Liver (tissue), 10 donors: ENCODE measurements at places on chromosomes 12 and 14. TPM values are rescaled to one million over a fixed set of nuclear protein-coding genes. Genes with fewer than 3 reads are reported as not detected.

- DNase-seq: peak; percentile 77
- no peak overlapping the region for H3K27ac ChIP-seq
- no peaks in the 10 kb centered on the region for H3K27me3 ChIP-seq
- H3K4me3 ChIP-seq: no peak overlapping the region
- no peaks in the 10 kb centered on the region for H3K4me1 ChIP-seq
- H3K36me3 ChIP-seq: no peaks in the 10 kb centered on the region
These were observed 5.4 kb upstream of the RALGAPA1 start for GRCh38 chr14:35814371-35815005.

GRCh38 chr12:28253161-28253641, 62.9 kb downstream of the CCDC91 start:
- no peak overlapping the region for H3K4me3 ChIP-seq
- DNase-seq: no peak
- no peaks in the 10 kb centered on the region for H3K36me3 ChIP-seq
- no peaks in the 10 kb centered on the region for H3K27me3 ChIP-seq

Gene CFAP73
- total RNA-seq: not detected

- no peak for DNase-seq
- H3K27ac ChIP-seq: no peak overlapping the region
- H3K4me3 ChIP-seq: no peak overlapping the region
- no peaks in the 10 kb centered on the region for H3K36me3 ChIP-seq
- no peaks in the 10 kb centered on the region for H3K27me3 ChIP-seq
These were observed 347.9 kb downstream of the BCAT1 start for GRCh38 chr12:24600996-24601395.

Gene NEUROD4
- not detected for total RNA-seq

DNA sequence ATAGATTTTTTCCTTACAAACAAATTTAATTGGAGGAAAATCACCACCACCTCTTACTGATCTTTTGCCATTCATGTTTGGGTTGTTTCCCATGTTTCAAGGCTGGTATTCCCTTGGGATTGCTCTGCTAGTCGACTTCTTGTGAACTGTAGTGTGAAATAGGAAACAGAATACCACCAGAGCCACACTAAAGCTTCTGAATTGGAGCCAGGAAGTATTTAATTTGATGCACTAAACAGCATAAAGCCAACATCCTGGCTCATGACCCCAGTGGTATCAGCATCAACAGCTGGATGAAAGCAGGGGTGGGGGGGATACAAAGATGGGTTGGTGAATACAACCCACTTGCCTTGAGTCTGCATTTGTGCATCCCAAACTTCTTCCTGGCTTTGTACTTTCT, 127.5 kb downstream of the TBC1D30 start:
- no peaks in the 10 kb centered on the region for H3K4me1 ChIP-seq
- DNase-seq: no peak
- H3K27ac ChIP-seq: no peak overlapping the region
- H3K4me3 ChIP-seq: no peak overlapping the region

- H3K4me1 ChIP-seq: peaks cover 6% of the 10 kb centered on the region
- no peak for DNase-seq
- H3K27ac ChIP-seq: no peak overlapping the region
- no peaks in the 10 kb centered on the region for H3K36me3 ChIP-seq
- peaks cover 14% of the 10 kb centered on the region for H3K27me3 ChIP-seq
- no peak overlapping the region for H3K4me3 ChIP-seq
These were observed 4.3 kb upstream of the OTX2 start for GRCh38 chr14:56814519-56814959.

Gene KLRC2
- 1.5 TPM for total RNA-seq

- DNase-seq: no peak
- H3K4me3 ChIP-seq: no peak overlapping the region
- no peaks in the 10 kb centered on the region for H3K36me3 ChIP-seq
- H3K27ac ChIP-seq: no peak overlapping the region
- H3K4me1 ChIP-seq: no peaks in the 10 kb centered on the region
These were observed 171.0 kb downstream of the PAH start for GRCh38 chr12:102745971-102746600.

Gene ZDHHC22
- total RNA-seq: not detected

Gene GALNT9
- 0.25 TPM for total RNA-seq

GRCh38 chr12:95300286-95300685, 82.7 kb downstream of the VEZT start:
- no peak for DNase-seq
- H3K27me3 ChIP-seq: no peaks in the 10 kb centered on the region
- no peaks in the 10 kb centered on the region for H3K36me3 ChIP-seq
- H3K4me3 ChIP-seq: no peak overlapping the region

DNA sequence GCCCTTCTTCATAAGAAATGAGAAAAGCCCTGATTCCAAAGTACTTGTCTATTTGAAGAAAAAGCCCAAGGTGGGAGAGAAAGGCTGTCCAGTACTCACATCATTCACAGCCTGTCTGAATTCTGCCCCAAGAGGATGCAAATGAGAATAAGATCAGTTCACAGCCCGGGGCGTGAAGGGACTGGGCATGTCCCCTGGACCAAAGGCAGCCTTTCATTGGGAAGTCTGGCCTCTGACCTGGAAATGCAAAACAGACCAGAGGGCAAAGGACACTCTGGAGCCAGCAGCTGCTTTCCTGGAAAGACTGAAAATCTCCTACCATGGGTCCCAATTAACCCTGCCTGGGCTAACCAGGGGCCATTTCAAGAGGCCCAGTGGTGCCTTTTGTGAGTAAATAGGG, 191.2 kb upstream of the PELI2 start:
- H3K27me3 ChIP-seq: no peaks in the 10 kb centered on the region
- H3K36me3 ChIP-seq: no peaks in the 10 kb centered on the region
- H3K27ac ChIP-seq: no peak overlapping the region
- DNase-seq: no peak
- peaks cover 8% of the 10 kb centered on the region for H3K4me1 ChIP-seq

Gene TAS2R13
- total RNA-seq: 0.51 TPM

Gene RAB5B
- 40.7 TPM for total RNA-seq

Gene TBC1D30
- total RNA-seq: 0.79 TPM

Gene LALBA
- total RNA-seq: not detected

Gene KRT72
- not detected for total RNA-seq

- H3K27me3 ChIP-seq: no peaks in the 10 kb centered on the region
- no peak overlapping the region for H3K27ac ChIP-seq
- no peak for DNase-seq
- H3K4me1 ChIP-seq: no peaks in the 10 kb centered on the region
- no peaks in the 10 kb centered on the region for H3K36me3 ChIP-seq
- H3K4me3 ChIP-seq: no peak overlapping the region
These were observed 80.0 kb upstream of the DBX2 start for GRCh38 chr12:45130881-45131281.

DNA sequence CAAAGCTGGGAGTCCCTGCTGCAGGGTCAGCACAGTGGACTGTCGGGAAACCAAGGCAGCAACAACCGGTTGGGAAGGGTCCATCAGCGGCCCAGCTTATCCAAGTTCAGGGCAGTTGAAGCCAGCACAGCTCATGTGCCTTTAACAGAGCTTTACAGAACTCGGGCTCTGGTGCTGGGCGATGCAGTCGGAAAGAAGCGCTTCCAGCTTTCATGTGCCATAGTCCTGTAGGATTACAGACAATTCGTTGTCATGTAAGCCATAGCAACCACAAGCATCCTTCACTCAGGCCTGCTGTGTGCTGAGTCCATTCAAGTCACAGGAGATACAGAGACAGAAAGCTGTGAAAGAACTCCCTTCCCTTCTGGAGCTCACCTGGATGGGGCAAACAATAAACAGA, 3.5 kb upstream of the FAM181A start:
- no peaks in the 10 kb centered on the region for H3K4me1 ChIP-seq
- no peak overlapping the region for H3K27ac ChIP-seq
- H3K36me3 ChIP-seq: no peaks in the 10 kb centered on the region

GRCh38 chr12:11684393-11684792, 34.9 kb downstream of the ETV6 start:
- no peaks in the 10 kb centered on the region for H3K36me3 ChIP-seq
- H3K27ac ChIP-seq: no peak overlapping the region
- peaks cover 2% of the 10 kb centered on the region for H3K4me1 ChIP-seq
- no peaks in the 10 kb centered on the region for H3K27me3 ChIP-seq
- no peak overlapping the region for H3K4me3 ChIP-seq
- DNase-seq: no peak

GRCh38 chr12:65825507-65826352, 1.4 kb downstream of the HMGA2 start:
- peak; percentile 61 for DNase-seq
- no peak overlapping the region for H3K27ac ChIP-seq
- H3K4me1 ChIP-seq: peaks cover 34% of the 10 kb centered on the region
- peak overlapping the region; percentile 84 for H3K4me3 ChIP-seq
- no peaks in the 10 kb centered on the region for H3K36me3 ChIP-seq

DNA sequence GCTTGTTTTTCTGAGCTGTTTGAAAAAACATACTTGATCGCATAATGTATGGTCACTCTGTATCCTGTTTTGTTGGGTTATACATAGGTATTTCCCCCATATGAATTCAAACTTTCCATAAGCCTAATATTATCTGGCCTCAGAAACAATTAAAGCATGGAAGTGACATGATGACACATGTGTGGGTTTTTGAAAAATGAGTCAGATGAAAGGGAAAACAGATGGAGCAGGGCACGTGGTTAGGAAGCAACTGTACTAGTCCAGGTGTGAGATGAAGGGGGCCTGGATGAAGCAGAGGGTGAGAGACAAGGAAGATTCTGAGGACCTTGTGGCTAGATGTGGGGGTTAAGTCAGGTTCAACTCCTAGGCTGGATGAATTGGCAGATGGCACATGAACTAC, 92.7 kb upstream of the DNM1L start:
- H3K27me3 ChIP-seq: no peaks in the 10 kb centered on the region
- DNase-seq: no peak
- H3K36me3 ChIP-seq: peaks cover 23% of the 10 kb centered on the region
- H3K4me1 ChIP-seq: peaks cover 8% of the 10 kb centered on the region
- H3K4me3 ChIP-seq: no peak overlapping the region

Gene SLC25A47
- total RNA-seq: 454 TPM

DNA sequence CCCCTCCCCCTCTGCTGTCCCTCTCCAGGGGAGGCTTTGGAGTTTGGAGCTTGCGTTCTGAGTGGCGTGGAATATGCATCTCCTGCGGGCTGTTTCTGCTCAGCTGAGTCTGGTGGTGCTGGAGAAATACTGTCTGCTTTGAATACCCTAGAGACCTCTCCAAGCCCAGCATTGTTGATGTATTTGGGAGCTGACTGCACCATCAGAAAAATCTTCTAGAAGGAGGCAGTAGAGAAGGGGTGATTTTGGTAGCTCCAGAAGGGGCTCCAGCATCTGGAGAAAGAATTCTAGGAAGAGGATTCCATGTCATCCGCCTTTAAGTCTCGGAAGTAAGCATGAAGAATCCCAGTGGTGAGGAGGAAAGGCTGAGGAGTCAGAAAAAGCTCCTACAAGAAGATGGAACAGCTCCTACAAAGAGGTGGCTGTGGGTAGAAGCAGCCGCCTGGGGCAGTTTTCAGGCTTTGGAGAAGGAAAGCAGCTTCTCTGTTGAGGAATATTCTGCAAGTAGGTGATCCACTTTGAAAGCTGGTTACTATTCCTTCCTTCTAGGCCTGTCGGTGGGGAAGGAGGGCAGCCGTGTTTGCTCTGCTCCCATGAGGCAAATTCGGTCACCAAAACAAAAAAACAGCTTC, 9.7 kb downstream of the MLXIP start:
- H3K36me3 ChIP-seq: peaks cover 9% of the 10 kb centered on the region
- H3K27me3 ChIP-seq: no peaks in the 10 kb centered on the region
- DNase-seq: no peak
- no peak overlapping the region for H3K27ac ChIP-seq

DNA sequence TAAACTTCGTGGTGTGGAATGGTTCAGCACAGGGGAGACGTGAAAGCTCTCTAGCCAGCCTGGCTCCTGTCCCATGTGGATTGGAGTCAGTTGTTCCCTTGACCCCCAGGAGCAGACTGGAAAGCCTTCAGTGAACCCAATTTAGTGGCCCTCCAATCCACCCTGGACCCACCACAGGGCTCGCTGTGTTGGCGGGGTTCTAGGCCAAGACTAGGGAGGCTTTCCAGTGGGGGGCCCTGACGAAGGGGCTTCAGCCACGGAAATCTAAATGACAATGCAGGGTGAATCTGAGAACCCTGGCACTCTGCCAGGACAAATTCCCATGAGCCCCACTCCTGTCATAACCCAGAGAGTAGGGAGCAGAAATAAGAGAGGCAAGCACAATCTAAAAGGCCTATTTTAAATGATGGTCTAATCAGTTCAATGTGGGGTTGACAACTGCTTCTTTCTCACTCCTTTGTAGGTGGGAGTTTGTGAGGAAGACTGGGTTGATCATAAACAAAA, 110.8 kb downstream of the SLC35F4 start:
- H3K27me3 ChIP-seq: no peaks in the 10 kb centered on the region
- DNase-seq: no peak
- H3K27ac ChIP-seq: no peak overlapping the region
- H3K4me3 ChIP-seq: no peak overlapping the region

DNA sequence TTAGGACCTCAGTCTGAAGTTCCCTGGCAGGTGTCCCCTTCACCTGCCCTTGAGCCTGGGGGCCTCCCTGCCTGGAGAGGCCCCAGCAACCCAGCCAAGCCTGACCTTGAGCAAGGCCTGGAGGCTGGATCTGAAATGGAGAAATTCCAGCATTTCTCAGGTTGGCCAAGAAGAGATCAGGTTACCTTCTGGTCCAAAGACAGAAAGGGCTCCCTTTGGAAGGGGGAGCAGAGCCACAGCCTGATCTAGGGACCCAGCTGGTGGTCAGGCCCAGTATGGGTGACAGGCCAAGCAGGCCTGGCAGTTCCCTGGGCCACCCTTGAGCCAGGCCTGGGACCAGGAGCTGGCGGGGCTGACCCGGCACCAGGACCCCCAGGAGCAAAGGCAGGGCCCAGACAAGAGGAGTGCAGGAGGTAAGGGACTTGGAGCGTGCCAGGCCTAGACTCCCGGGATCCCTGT, 82.8 kb downstream of the TNFAIP2 start:
- H3K4me3 ChIP-seq: peak overlapping the region; percentile 85
- no peak for DNase-seq
- no peaks in the 10 kb centered on the region for H3K27me3 ChIP-seq

GRCh38 chr14:102746634-102747438, 30.4 kb upstream of the TRAF3 start:
- H3K4me3 ChIP-seq: no peak overlapping the region
- H3K36me3 ChIP-seq: peaks cover 2% of the 10 kb centered on the region
- no peaks in the 10 kb centered on the region for H3K27me3 ChIP-seq
- DNase-seq: no peak
- H3K4me1 ChIP-seq: no peaks in the 10 kb centered on the region
- no peak overlapping the region for H3K27ac ChIP-seq

Gene PLD4
- 14.5 TPM for total RNA-seq

DNA sequence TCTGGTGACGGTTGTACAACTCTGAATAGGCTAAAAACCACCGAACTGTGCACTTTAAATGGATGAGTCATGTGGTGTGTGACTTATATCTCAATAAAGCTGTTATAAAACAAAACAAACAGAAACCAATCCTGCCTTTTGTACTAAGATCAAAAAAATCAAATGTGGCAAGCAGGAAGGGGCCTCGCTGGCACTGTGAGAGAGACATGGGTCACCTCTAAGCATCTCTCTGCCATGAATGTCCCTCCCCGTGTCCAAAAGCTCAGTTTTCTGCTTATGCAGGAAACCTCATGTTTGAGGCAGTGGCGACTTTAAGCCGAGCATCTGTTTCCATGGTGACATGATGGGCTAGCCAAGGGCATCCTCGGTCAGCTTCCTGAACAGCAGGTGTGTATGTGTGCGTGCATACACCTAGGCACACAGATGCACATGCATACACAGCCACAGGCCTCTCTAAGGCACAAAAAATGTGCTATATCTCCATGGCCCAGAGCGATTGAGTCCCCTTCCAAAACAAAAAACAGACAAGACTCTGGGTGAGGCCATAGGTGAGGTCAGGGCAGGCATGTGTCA, 44.4 kb downstream of the ARL6IP4 start:
- H3K4me1 ChIP-seq: no peaks in the 10 kb centered on the region
- peaks cover 11% of the 10 kb centered on the region for H3K36me3 ChIP-seq
- H3K27ac ChIP-seq: no peak overlapping the region
- no peaks in the 10 kb centered on the region for H3K27me3 ChIP-seq
- DNase-seq: no peak

Gene ACOT4
- 2.5 TPM for total RNA-seq
